ENCODE measurements at places on chromosomes 2 and 18.
A peak's percentile ranks its signal among the peaks of the same experiment; 100 is the strongest.

- no peak for DNase-seq
Observed at GRCh38 chr2:239603411-239604356, 202.9 kb upstream of the HDAC4 start.

- no peak for DNase-seq
Observed at GRCh38 chr2:98926601-98927000, 9.4 kb downstream of the CRACDL start.

GRCh38 chr2:111236025-111236424, 115.3 kb downstream of the BCL2L11 start:
- DNase-seq, result no peak

GRCh38 chr18:6271585-6271984, 143.1 kb downstream of the L3MBTL4 start:
- no peak for DNase-seq

DNA sequence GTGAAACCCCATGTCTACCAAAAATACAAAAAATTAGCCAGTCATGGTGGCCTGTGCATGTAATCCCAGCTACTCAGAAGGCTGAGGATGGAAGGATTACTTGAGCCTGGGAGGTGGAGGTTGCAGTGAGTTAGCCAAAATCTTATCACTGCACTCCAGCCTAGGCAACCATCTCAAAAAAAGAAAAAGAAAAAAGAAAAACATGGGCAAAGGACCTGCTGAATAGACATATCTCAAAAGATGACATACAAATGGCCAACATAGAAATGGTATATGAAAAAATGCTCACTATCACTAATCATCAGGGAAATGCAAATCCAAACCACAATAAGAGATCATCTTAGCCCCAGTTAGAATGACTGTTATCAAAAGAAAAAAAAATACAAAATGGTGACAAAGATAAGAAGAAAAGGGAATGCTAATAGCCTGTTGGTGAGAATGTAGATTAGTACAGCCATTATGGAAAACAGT, 1.4 kb upstream of the TGOLN2 start:
- no peak for DNase-seq

- no peak for DNase-seq
Observed at GRCh38 chr2:195318440-195319111, 338.4 kb upstream of the SLC39A10 start.

DNA sequence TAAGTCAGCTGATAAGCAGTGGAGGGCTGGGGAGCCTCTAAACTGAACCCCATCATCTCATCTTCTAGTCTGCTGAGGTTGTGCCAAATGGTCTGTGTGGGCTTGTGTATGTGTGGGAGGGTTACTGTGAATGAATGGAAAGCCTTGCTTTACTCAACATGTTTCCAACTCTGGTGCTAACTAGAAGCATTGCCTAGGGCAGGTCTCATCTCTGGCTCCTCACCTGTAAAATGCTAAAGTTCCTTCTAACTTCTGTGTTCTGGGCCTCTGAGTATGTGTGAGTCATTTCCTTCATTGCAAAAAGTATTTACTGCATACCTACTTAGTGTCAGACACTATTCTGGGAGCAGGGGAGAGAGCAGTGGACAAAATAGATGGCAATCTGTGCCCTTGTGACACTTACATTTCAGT, 1.3 kb downstream of the LIPG start:
- DNase-seq, result no peak

DNA sequence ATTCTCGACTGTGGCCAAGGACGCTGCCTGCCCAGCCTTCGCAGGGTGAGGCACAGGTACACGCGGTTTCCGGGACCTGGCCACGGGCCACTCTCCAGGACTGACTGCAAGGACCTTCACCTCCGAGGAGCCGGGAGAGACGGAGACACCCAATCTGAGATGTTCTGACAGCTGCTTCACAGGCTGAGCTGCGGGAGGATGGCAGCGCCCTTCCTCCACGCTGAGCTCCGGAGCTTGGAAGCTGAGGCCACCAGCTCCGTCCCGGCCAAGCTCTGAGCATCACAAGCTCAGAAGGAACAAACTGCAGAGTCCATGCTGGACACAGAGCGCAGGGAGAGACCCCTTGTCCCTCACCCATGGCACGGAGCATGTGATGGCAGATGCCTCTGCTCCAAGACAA, 71.1 kb upstream of the CTDP1 start:
- no peak for DNase-seq

GRCh38 chr18:3012136-3013023, 564 bp downstream of the LPIN2 start:
- no peak for DNase-seq

GRCh38 chr2:147025646-147026585, 818.9 kb upstream of the ACVR2A start:
- DNase-seq, result no peak

- no peak for DNase-seq
Observed at GRCh38 chr2:62653582-62654422, 51.7 kb upstream of the EHBP1 start.

DNA sequence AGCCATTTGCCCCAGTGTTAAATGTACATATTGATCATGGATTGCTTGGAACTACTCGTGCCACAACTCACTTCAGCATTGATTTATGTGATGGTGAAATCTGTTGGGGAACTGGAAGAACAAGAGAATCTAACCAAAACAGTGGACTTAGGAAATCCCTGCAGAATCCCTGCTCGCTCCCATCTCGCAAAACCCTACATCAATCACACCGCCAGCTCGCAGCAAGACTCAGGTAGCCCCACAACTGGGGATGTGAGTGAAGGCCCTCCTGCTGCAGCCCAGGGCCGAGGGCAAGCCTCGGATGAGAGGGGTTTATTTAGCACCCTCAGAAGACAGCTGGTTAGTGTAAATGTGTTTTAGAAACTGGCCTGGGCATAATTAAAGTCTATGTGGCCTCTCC, 171.6 kb downstream of the ANAPC1 start:
- DNase-seq, result no peak

- no peak for DNase-seq
Observed at GRCh38 chr2:68879296-68879695, 8.1 kb upstream of the BMP10 start.

DNA sequence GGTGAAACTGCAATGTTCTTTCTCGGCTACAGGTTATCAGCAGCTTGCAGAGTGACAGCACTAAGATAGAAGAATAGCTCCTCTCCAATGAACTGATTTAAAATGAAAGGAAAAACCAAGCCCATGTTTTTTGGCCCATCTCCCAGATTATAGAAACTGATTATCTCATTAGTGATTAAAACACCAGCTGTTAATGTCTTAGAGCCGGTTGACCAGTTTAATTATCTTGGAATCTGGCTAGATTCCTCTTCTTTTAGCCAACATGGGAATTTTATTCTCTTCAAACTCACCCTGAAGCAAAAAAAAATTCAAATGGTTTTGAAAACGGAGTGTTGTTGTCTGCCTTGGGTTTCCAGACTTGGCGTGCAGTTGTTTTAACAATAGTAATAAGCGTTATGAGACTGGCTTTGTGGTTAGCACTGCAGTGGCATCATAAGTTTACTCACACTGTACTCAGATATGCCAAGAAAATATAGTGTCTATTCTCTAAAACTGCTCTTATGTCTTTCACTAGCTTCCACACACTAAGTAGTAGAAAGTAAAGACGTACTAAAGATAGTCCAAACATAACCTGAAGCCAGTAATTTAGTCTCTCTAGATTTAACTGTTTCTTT, 665.3 kb downstream of the STK39 start:
- DNase-seq, result peak; percentile 74

- no peak for DNase-seq
Observed at GRCh38 chr2:171830039-171830438, 64.0 kb downstream of the SLC25A12 start.

DNA sequence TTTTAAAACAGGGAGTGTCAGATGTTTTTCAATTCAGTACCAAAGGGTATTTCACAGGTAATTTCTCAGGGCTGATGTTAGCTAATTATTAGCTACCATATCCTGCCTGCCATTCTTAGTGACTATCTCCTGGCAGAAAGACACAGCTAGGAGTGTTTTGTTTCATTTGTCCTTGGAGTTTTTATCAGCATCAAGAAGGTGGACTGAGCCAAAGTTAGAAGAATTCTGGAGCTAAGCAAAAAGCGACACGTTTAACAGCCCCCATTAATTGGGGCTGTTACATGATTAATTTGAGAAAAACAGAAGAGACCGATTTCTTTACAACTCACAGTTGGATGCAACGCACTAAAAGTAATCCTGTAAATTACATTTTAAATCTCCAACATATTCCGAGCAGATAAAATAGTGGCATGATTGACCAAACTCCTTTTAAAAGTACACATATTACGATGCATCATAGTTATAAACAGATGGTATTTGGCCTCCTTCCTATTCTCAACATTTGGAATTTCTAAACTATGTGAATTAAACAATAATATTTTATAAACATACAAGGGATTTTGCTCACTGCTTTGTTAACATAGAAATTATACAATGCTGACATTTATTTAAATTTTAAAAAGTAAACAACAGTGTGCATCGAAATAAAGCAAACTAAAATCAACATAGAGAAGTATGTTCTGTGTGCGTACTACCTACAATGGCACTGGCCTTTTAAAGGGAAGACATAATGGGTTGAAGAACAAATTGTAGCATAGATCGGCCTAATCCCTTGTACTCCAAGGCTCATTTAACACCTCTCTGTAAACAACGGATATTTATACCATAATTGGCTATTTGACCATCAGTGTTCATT, 585.1 kb downstream of the ZEB2 start:
- DNase-seq, result no peak

DNA sequence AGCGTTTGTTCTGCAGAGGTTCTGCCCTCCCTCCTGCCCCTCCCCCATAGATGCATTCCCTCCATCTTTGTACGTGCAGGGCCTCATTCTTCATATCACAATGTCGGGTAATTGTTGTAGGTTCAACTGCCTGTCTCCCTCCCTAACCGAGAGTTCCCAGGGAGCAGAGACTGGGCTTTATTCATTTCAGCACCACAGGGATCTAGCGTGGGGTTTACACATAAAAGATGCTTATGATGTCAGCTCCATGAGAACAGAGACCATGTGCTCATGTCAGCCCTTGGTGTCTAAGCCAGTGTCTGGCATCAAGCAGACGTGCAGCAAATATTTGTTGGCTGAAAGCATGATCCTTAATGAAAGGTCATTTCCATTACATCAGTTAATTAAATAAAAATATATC, 298.9 kb upstream of the TRIB2 start:
- no peak for DNase-seq

DNA sequence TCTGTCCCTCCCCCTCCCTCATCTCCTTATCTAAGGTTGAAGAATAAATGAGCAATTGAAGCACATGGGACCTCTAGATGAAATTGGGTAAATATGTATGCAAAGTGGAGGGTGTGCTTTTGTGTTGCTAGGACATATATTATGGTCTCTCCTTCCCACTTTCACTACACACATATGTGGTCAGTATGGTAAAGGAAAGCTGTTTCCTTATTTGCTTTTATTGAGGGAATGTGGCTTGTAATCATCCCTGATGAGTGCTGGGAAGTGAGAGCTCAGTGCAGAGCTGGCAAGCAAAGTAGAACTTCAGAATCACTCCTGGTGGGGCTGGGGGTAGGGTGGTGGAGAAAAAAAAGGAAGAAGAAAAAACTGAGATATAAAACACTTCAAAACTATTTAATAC, 189.9 kb upstream of the ATP5MC3 start:
- no peak for DNase-seq

- no peak for DNase-seq
Observed at GRCh38 chr2:204480676-204481075, 64.6 kb upstream of the PARD3B start.

DNA sequence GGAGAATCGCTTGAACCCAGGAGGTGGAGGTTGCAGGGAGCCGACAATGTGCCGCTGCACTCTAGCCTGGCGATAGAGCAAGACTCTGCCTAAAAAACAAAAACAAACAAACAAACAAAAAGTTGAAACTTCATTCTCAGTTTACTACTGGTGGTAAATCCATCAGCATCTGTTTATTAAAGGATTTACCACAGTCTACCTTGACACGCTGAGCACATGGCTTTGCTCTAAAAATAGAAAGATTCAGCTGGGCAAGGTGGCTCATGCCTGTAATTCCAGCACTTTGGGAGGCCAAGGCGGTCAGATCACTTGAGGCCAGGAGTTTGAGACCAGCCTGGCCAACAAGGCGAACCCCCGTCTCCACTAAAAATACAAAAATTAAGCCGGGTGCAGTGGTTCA, 201.3 kb downstream of the TGIF1 start:
- DNase-seq, result no peak

GRCh38 chr2:62197925-62198633, 2.2 kb downstream of the B3GNT2 start:
- no peak for DNase-seq

DNA sequence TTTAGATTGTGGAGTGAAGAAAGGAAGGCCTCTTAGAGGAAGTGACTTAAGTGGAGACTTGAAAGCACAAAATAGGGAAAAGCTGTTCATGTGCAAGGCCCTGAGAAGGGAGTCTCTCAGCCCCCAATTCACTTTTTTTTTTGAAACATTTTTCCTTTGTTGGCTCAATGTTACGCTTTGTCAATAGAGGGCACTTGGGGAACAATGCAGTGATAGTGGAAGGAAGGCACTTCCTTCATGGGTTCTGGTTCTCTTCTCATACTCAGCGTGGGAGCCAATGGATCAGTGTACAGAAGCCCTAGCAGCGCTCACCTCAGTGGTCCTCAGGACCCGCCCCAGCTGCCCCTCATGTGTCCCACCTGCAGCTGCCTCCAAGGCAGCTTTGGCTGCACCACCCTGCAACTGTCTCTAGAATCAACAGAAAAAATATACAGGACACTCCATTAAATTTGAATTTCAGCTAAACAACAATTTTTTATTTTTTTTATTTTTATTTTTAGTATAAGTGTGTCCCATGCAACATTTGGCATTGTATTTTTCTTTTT, 8.6 kb upstream of the C2orf42 start:
- DNase-seq, result no peak

DNA sequence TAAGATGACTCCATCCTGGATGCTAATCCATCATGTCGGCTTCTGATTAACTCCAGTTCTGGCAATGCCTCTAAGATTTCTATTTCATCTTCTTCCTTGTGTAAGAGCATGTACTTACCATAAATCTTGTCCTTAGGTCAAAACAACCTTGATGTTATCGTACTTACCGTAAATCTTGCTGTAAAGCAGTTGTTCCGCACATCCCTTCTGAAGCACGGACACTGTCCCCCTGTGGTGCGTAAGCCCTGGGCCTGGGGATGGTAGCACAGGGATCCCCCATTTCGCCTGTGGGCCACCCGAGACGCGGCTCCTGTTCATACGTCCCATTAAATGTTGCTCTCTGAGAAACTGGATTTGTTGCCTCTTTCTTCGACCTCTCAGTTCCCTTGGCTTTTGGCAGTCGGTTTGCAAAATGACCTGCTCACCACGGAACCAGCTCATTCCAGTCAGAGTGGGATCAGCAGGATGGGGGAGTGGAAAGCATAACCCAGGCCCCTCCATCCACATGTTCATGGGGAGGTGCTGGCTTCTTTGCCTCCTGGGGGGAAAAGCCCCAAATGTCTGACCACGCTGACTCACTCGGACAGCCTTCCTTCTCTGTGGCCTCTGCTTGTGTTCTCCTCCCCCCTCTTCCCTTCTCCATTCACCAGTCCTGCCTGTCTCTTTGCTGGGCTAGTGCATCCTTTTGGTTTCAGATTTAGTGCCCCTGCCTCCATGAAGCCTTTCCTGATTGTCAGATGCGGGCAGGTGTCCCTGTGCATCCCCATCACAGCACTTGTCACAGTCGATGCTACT, 49.9 kb downstream of the RAB31 start:
- DNase-seq, result no peak
